Right ventricle myocardium superior (tissue), 1 donor: ENCODE measurements at places on chromosomes 2 and 18.

DNA sequence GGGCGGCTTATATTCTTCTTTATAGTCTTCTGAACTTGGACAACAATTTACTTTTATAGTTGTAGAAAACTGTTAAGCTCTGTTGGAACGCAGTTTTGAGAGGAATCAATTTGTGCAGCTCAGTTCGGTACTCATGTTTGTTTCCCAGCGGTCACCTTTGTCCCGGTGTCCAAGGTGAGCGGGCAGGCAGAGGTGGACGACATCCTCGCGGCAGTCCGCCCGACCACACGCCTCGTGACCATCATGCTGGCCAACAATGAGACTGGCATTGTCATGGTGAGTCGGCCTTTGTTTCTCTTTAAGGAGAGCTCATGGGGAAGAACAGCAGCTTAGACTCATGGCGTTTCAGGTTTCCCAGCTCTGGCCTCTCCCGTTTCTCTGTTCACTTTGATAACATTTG is 18.6 kb upstream of the ESPNL start:
- DNase-seq = no peak

DNA sequence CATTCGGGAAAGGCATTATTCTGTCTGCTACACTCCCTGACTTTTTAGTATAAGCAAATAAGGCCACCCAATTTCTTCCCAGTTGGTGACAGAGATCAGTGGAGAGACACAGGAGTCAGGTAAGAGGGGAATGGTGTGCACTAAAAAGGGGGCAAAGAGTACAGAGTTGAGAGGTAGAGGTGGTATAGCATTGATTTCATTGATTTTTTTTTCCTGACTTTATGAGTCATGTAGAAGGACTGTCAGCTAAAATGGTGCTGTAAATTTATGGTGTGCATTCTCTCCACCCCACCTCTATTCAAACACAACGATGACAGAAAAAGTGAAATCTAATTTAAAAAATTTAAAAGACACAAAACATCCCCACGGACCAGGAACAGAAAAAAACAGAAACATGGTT is 23.7 kb upstream of the ST8SIA3 start:
- no peak for DNase-seq

GRCh38 chr18:54119524-54120019 is 104.9 kb downstream of the MBD2 start:
- no peak for DNase-seq

DNA sequence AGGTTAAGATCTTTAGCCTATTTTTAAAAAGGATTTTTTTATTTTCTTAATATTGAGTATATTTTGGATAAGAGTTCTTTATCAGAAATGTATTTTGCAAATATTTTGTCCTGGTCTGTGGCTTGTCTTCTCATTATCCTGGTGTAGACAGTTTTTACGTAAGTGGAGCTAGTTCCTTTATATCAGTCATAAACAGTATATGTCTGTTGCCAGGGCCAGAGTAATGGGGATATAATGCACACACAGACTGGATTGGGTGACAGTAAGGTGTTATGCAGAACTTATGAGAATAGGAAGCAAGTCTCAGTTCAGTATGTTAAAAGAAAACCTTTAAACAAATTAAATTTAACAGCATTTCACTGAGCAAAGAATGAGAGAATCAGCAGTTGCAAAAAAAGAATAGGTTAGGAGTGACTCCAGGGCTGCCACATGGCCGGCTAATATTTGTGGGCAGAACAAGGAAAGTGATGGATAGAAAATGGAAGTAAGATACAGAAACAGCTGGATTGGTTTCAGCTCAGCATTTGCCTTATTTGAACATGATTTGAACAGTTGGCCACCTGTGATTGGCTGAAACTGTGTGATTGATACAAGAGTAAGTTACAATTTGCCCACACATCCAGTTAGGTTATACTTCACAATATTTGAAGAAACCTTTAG is 61.1 kb upstream of the ZNG1B start:
- no peak for DNase-seq

DNA sequence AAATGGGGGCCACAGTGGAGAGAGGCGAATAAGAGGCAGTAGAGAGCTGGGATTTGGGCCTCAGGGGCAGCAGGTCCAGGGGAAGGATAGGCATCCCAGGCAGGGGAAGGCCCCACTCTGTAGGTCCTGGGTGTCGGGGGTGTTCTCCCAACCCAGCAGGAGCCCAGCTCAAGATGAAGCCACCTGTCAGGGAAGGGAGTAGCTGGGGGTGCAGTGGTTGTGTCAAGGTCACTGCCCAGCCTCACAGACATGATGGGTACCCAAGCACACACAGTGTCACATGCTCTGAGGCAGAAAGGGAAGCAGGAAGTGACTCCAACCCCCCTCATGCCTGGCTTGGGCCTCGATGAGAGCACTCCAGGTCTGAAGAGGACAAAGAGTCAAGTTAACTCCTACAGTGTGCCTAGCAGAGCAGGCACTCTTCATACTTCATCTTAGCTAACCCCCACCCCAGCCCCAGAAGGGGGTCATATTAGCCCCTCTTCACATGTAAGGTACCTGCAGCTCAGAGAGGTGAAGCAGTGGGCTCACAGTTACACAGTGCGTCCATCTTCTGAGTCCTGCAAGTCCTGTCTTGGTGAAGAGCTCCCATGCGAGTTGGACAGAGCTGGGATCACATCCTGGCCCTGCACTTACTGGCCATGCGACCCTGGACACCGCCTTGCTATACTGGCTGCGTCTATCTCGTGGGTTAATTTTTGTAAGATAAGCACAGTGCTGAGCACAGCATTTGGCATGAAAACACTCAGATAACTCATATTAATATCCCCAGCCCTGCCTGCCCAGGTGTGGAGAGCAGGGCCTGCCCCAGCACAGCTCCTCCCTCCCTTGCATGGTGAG is 72.6 kb upstream of the DAPL1 start:
- DNase-seq = no peak
